ENCODE measurements at places on chromosomes 7 and 10. TPM values are rescaled to one million over a fixed set of nuclear protein-coding genes. Genes with fewer than 3 reads are reported as not detected.

The NEUROD6 gene
- total RNA-seq, result not detected

The THSD7A gene
- 0.07 TPM for total RNA-seq

The UCN3 gene
- total RNA-seq, result not detected

The UNC5B gene
- total RNA-seq, result not detected

GRCh38 chr10:123134343-123134914, 1.3 kb upstream of the HMX3 start:
- peak overlapping the region; percentile 69 for H3K4me3 ChIP-seq
- DNase-seq, result no peak
- peaks cover 4% of the 10 kb centered on the region for H3K36me3 ChIP-seq
- H3K27ac ChIP-seq, result peak overlapping the region; percentile 67
- peaks cover 79% of the 10 kb centered on the region for H3K27me3 ChIP-seq

DNA sequence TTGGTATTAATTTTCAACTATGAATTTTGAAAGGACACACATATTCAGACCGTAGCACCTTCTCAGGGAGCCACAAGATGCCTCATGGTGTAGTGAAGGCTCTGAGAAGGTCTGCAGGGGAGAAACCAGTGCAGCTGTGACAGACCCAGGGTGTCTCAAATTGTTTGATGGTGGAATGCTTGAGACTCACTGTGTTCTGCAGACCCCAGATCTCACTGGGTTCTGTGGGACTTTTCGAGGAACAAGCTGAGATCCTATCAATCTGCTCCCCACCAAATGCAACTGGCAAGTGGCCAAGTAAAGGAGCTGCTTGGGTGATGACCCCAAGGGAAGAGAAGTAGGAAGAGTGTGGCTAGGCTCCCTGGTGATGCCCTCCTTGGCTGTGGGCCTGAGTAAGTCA, 130.5 kb upstream of the UNC5B start:
- H3K36me3 ChIP-seq, result no peaks in the 10 kb centered on the region
- H3K4me1 ChIP-seq, result no peaks in the 10 kb centered on the region
- no peak overlapping the region for H3K4me3 ChIP-seq
- H3K27me3 ChIP-seq, result peaks cover 22% of the 10 kb centered on the region
- no peak for DNase-seq
- H3K27ac ChIP-seq, result no peak overlapping the region

DNA sequence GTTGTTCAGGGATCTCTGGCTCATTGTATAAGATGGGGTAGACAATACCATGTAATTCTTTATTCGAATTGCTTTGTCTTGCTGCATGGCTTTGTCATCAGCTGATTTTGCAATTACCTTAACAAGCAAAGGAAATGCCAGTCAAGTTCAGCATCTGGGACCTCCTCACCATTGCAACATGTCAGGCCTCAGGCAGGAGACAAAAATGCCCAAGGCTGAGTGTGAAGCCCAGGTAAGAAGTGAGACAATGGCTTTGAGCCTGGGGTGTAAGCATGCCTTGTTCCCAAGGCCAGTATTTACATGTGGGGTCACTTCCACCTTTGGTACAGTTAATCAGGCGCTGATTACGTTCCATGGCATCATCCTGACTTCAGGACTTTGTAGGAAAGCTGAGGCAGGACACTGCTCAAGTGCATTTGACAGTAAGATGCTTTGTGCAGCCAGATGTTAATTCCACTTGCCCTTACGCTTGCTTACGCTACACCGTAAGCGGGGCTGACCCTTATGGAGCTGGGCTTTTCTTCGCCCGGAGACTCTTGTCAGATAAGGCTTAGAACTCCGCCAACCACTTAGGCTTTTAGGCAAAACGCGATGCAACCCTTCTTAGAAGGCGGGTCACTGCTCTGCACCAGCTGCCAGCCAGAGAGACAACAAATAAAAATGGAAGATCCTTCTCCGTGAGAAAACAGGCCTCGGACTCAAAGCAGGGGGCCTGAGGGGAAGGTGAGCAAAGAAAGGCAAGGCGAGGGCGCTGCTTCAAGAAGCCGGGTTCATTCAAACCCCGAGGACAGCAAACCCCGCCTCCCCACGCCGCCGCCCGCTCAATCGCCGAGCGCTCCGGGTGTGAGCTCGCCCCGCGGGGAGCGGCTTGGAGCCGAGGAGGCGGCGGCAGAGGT, 1.3 kb upstream of the SP4 start:
- H3K27ac ChIP-seq, result peak overlapping the region; percentile 98
- peaks cover 4% of the 10 kb centered on the region for H3K36me3 ChIP-seq
- DNase-seq, result no peak
- peak overlapping the region; percentile 88 for H3K4me3 ChIP-seq

DNA sequence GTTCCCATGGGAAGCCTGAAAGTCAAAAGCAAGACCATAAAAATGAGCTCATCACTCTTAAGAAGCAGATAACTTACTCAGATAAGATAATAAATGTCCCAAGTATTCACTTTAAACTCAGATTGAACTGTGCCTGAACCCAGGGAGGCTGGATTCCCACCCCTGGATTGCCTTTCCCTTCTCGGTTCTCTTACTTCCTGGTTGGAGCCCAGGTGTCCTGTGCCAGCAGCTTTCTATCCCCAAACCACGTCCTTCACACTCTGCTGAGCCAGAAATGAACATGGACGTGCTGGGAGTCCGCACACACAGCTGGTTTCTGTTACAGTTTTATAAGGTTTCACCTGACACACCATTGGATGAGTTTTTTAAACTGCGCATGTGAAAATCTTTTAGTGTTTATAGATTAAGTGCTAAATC, 636.2 kb upstream of the IGFBP3 start:
- H3K27me3 ChIP-seq, result no peaks in the 10 kb centered on the region
- H3K4me1 ChIP-seq, result no peaks in the 10 kb centered on the region
- DNase-seq, result no peak
- H3K4me3 ChIP-seq, result no peak overlapping the region

DNA sequence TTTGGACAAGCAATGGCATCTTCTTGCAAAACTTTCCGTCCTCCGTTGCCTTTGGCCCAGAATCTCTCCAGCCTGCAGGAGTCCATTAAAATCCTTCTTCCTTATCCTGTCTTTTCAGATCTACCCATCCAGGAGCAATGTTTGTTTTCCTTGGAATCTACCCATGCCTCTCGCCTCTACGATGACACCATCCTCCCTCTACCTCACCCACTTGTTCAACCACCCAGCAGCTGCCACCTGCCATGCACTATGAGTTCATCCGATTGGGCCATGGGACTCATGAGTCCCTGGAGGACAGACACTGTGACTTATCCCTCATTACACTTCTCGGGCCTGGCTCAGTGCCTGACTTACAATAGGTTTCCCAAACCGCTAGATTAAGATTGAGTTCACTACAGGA, 26.8 kb upstream of the MGMT start:
- no peaks in the 10 kb centered on the region for H3K4me1 ChIP-seq
- H3K27me3 ChIP-seq, result peaks cover 48% of the 10 kb centered on the region
- no peak overlapping the region for H3K27ac ChIP-seq
- H3K4me3 ChIP-seq, result no peak overlapping the region
- peaks cover 3% of the 10 kb centered on the region for H3K36me3 ChIP-seq

- H3K4me3 ChIP-seq, result peak overlapping the region; percentile 84
- H3K27ac ChIP-seq, result peak overlapping the region; percentile 49
- no peaks in the 10 kb centered on the region for H3K36me3 ChIP-seq
- peaks cover 21% of the 10 kb centered on the region for H3K4me1 ChIP-seq
- no peak for DNase-seq
Observed at GRCh38 chr10:30028006-30028737, 31.2 kb downstream of the JCAD start.

All from T-helper 17 cell (primary cell).